ENCODE measurements at places on chromosomes 6 and 20. TPM values are rescaled to one million over a fixed set of nuclear protein-coding genes. Genes with fewer than 3 reads are reported as not detected.

The SLCO4A1 gene
- 0.50 TPM for total RNA-seq

The GSTA2 gene
- total RNA-seq, result not detected

The FAM184A gene
- total RNA-seq, result 1.7 TPM

The SLC35D3 gene
- not detected for total RNA-seq

DNA sequence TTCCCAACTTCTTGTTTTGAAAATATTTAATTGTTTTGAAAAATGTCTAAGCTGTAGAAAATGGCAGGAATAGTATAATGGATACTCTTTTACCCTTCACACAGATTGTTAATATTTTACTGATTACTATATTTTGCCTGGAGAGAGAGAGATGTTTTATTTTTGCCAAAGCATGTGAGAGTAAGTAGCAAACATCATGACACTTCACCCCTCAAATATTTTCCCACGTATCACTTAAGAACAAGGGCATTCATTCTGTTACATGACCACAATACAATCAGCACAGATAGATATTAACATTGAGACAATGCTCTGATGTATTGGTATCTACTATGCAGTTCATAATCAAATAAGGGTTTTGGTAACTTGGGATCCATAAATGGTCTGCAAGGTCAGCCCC lies 116.5 kb downstream of the CCDC170 start:
- DNase-seq, result no peak

DNA sequence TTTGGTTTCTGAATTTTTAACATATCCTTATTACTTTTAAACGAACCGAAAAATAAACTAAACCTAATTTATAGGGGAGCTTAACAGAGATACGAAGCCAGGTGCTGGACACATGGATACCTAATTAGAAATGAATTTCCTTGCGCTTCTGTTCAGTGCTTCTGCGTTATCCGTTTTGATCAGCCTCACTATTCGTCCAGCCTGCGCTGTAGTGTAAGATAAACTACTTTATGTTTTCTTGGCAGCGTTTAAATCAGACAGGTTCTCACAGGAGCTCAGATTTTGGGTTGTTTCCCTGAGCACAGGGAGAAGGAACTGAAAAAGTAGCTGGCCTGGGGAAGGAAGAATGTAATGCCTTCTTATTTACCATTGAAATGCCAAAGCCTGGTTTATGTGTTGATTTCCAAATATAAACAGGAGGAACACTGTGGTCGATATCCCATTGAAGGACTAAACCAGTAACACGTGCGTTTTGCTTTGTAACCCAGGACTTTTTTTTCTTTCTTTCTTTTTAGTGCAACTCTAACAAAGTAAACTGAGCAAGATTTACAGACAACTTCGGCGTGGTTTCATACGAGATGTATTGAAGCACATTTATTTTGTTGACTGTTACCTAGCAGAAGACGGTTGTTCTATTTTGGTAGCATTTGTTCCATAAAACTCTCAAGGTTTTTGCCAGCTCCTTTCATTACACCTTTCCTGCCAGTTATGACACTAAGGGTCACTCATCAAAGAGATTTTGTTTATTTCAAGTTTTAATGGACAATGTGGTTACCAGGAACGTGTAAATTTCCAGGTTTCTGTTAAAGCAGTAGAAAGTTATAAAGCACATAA lies 214.8 kb upstream of the HEY2 start:
- no peak for DNase-seq

- DNase-seq, result peak; percentile 71
Measured at GRCh38 chr6:11917951-11918738, 94.0 kb upstream of the HIVEP1 start.

Data from fibroblast of lung (primary cell).